ENCODE measurements at places on chromosomes 4 and X.

DNA sequence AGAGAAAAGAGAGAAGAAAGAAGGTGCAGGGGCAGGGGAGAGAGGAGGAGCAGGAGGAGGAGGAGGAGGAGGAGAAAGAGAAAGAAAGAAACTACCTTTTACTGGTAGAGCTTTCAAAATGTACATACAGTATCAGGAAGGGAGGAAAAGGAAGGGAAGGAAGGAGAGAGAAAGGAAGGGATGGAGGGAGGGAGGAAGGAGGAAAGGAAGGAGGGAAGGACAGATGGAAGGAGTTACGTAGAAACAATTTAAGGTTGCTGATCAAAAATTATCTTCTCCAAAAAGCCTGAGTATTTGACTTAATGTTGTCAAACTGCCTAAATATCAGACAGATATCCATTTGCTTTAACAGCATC, 13.4 kb downstream of the TBC1D9 start:
- no peak for DNase-seq

DNA sequence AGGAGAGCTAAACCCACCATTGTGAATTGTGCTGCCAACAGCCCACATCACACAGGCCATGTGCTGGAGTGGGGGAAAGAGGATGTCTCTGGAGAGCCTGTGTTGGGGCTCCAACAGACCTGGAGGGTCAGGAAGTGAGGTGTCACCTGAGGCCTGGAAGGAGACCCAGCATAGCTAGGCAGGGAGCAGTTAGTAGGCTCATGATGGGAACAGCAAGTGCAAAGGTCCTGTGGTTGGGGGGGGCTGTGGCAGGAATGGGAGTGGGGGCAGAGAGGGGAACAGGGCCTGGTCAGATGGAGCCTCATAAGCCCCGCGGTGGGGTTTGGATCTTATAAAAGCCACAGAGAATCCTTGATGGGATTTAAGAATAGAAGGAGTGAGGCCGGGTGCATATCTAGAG, 35.9 kb upstream of the GPR78 start:
- DNase-seq, result no peak

DNA sequence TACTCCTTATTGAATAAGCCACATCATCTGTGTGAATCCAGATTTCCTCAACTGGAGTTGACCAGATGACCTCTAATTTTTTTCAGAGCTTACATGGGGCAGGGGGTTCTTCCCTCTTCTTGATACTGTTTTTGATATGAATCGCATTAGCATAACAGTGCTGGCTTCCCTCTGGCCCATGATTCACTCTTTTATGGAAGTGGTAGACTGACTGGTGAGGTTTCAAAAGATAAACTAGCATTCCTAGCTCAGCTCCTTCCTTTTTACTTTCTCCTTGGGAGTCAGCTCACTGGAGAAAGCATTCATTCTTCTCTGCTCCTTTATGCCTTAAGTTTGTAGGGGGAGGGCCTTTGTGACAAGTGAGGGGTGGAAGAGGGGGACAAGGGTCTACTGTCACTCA, 161.0 kb upstream of the FGF13 start:
- no peak for DNase-seq

- no peak for DNase-seq
Observed at GRCh38 chrX:129698150-129698549, 40.6 kb upstream of the XPNPEP2 start.

- no peak for DNase-seq
Observed at GRCh38 chr4:89897867-89898266, 3.2 kb downstream of the MMRN1 start.

DNA sequence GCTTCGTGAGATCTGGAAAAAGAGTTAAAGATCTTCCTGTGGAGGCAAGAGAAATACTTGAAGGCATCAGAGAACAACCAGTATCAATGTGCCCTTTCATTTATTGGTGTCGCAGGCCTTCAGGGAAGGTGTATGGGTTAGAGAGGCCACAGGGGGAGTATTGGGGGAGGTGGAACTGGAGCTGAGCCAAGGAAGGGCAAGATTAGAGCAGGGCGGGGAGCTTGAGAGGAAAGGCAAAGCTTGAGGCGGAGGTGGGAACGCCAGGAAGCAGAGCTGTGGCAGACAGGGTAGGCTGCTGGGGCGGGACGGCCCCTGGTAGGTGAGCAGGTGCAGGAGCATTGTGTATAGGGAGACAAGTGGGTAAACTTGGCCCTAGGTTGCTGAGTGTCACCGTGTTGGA, 329.9 kb downstream of the ARHGAP10 start:
- no peak for DNase-seq

DNA sequence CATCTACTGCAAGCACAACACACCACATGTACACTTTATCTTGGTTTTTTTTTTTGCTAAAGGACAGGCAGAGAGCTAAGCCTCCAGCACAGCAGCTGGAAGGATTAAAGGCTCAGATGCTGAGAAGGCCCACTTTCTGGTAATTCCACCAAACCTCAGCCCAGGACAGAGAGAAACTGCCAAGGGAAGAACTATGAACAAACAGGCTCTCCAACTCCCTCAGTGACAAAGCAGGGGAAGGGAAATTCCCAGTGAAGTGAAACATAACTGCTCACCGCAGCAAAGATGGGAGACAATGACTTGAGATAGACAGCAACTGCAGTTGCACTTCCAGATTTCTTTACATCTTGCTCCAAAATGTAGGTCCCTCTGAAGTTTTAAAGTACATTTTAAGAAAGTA, 4.8 kb downstream of the PROM1 start:
- no peak for DNase-seq

DNA sequence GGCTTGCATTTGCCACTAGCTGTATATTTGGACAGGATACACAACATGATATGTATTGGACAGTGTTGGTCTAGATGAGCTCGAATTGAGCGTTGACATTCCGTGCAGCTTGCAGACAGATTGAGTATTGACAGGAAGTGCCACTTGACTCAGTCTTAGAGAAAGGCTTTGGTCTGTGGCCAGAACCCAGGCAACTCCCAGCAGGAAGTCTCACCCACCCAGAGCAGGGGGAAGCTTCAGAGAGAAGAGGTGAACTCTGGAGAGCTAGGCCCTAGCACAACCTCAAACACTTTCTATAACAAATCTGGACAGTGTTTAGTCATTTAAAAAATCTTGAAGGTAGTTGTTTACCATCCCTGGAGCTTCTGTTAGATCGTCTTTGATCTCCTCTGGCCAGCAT, 280.5 kb downstream of the FBXW7 start:
- no peak for DNase-seq

GRCh38 chrX:130260316-130260715, 8.4 kb downstream of the ZNF280C start:
- DNase-seq, result no peak

DNA sequence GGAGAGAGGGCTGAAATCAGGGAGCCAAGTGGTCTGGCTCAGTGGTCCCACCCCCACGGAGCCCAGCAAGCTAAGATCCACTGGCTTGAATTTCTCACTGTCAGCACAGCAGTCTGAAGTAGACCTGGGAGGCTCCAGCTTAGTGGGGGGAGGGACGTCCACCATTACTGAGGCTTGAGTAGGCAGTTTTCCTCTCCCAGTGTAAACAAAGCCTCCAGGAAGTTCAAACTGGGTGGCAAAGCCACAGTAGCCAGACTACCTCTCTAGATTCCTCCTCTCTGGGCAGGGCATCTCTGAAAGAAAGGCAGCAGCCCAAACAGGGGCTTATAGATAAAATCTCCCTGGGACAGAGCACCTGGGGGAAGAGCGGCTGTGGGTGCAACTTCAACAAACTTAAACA, 88.1 kb downstream of the NPFFR2 start:
- DNase-seq, result no peak

GRCh38 chrX:115357326-115358120, 68.0 kb downstream of the LUZP4 start:
- no peak for DNase-seq

DNA sequence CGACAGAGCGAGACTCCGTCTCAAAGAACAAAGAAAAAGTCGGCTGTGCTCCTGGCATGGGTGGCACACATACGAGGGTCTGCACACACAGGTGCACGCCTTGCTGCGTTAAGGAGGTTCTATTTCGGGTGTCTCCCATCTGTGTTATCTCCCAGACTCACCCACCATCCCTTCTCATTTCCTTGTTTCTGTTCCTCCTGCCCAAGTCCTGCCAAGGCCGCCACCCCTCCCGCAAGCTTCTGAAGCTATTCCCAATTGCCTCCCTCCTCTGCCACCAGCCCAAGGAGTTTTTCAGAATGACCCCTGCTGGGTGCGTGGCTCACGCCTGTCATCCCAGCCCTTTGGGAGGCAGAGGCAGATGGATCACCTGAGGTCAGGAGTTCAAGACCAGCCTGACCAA, 6.0 kb upstream of the IL3RA start:
- DNase-seq, result peak; percentile 83

- DNase-seq, result no peak
Observed at GRCh38 chr4:158250321-158250720, 40.0 kb downstream of the TMEM144 start.

GRCh38 chr4:11323771-11324170, 104.9 kb downstream of the HS3ST1 start:
- no peak for DNase-seq

DNA sequence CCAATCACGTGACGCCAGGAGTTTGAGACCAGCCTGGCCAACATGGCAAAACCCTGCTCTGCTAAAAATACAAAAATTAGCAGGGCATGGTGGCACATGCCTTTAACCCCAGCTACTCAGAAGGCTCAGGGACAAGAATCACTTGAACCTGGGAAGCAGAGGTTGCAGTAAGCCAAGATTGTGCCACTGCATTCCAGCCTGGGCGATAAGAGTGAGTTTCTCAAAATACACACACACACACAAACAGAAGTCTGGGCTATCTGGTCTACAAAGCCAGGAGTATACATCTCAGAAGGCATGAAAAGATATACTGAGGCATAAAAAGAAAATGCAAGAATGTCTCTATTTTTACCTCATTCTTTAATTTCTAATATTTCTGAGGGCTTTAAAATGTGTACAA, 11.3 kb downstream of the YTHDC1 start:
- no peak for DNase-seq

GRCh38 chr4:183729069-183729406, 69.9 kb downstream of the TRAPPC11 start:
- no peak for DNase-seq

GRCh38 chrX:39613997-39614679, 483.6 kb downstream of the BCOR start:
- DNase-seq, result peak; percentile 53

DNA sequence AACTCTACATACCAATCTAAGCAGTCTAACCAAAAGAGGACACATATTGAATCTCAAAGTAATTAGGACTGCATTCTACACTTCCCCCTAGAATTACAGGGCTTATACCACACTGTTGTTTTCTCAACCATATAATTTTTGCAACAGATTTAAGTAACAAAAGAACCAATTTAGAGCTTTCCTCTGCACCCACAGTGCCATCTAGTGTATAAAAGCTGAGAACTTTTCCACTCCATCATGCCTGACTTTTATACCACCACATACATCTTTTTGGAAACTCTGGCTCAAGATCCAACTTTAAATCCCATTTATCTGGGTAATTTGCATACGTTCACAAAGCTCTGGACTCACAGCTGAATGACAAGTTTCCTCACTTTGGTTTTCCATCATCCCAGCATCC, 99.5 kb downstream of the EFHC2 start:
- DNase-seq, result no peak

- DNase-seq, result no peak
Observed at GRCh38 chr4:55458164-55458563, 62.4 kb downstream of the TMEM165 start.

GRCh38 chr4:14853176-14853943, 148.9 kb upstream of the CPEB2 start:
- DNase-seq, result no peak

GRCh38 chr4:110865611-110866259, 242.9 kb upstream of the PITX2 start:
- DNase-seq, result no peak

DNA sequence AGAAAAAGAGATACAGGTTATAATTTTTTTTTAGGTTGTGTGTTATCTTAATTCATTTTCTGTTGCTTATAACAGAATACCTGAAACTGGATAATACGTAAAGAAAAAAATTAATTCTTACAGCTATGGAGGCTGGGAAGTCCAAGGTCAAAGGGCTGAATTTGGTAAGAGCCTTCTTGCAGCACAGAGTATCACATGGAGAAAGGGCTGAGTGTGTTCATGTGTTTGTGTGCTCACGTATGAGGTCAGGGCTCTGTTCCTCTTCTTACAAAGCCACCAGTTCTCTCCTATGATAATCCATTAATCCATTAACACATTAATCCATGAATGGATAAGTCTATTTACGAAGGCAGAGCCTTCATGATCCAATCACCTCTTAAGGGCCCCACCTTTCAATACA, 8.6 kb upstream of the RAB28 start:
- DNase-seq, result no peak

- DNase-seq, result no peak
Observed at GRCh38 chr4:22456291-22456690, 59.6 kb downstream of the ADGRA3 start.

DNA sequence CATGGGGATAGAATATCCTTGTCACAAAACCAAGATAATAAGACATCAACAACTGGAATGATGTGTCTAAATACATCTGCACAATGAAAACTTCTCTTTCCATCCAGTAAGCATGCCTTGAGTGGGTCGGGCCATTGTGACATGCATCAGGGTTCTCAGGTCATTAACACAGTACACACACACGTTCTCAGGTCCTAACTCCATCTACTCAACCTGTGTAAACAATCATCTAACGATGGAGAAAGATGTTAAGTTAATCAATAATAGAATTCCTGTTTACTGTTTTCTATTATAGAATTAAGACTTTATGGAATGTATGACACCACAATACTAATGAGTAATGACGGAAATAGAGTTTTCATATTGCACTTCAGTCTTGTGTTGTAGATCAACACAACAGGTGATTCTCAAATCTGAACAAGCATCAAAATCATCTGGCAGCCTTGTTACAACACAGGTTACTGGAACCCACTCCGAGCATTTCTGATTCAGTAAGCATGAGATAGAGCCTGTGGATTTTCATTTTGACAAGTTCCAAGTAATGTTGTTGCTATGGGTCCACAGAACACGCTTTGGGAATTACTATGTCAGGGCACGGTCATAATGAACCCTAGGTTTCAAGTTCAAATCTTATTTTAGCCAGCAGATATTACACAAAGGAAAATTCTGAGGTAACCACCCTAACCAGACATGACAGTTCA, 315.8 kb upstream of the TEX13C start:
- no peak for DNase-seq

DNA sequence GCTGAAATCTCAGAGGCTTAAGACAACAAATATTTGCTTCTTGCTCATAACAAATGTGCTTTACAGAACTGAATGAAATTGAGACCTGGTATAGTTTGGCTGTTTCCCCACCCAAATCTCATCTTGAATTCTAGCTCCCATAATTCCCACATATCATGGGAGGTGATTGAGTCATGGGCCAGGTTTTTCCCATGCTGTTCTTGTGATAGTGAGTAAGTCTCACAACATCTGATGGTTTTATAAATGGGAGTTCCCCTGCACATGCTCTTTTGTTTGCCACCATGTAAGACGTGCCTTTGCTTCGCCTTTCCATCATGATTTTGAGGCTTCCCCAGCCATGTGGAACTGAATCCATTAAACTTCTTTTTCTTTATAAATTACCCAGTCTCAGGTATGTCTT, 221.1 kb upstream of the DIPK2B start:
- DNase-seq, result no peak

GRCh38 chr4:120841580-120841979, 80.9 kb downstream of the PRDM5 start:
- DNase-seq, result no peak

All from RPMI8226 (cell line).